ENCODE measurements at places on chromosomes 7 and 10.

GRCh38 chr10:88670497-88670896 lies 6.3 kb downstream of the LIPF start:
- DNase-seq: no peak

DNA sequence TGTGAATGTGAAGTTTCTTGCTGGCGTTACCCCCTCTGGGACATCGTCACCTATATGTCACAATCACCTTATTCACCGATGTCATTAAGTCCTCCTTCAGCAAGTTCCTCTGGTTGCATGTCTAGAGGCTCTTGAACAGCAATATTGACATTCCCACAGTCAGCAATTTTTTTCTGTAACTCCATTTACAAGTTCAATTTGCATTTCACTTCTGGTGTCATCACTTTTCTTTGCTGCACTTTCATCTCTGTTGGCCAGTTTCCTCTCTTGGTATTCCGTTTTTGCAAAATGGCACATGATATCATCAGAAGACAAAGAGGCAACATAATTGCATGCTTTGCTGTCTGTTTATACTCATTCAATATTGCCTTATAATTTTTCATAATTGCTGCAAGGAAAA lies 69.8 kb downstream of the SRI start:
- no peak for DNase-seq

DNA sequence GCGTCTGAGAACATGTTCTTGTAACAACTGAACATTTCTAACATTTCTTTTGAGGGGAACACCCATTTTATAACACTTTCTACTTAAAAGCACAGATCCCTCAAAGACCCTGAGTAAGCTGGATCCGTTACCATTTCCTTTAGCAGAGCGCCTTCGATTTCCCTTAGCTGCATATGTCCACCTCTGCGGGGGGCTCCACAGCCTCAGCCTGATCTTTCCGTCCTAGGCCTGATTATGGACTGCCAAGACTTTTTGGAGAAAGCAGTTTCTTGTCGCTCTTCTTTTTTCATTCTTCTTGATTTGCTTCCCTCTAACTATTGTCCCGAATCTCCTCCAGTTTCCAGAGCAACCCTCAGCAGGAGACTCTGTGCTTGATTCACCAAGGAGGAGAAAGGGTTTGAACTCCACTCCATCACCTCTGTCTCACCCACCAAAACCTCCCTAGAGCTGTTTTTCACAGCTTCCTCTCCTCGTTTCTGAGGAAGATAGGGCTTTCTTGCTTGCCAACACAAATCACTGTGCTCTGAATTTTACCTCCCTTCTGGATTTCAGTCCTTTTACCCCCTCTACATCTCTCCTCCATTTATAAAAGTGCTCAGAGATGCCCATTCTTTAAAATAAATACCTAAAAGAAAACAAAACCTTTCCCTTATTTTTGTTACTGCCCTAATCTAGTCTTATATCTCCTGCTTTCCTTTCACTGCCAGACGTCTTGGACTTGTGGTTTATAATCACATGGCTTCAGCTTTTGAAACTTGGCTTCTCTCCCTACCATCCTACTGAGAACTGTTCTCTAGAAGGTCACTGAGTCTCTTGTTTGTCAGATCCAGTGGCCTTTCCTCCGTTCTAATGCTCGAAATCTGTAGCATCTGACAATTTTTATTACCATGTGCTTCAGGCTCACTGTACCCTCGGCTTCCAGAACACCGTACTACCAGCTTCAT lies 30.5 kb upstream of the ZRANB1 start:
- no peak for DNase-seq

GRCh38 chr10:35909121-35909720 lies 267.1 kb upstream of the FZD8 start:
- no peak for DNase-seq

DNA sequence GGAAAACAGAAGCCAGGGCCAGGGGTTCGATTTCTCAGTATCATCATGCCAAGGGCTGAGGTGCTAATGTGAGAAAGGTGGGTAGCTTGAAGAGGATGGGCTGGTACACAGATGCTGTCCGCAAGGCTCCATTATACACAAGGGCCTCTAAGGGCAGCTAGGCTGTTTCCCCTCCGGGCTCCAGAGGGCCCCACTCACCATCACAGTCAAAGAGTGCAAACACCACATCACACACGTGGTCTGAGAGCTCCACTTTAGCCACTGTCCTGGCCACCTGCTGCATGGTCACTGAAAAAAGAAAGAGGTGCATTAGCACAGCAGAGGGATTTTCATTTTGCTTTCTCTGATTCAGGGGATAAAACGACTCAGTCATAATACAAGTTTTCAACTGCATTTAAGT lies 20.9 kb upstream of the DNAJB12 start:
- no peak for DNase-seq

- DNase-seq: no peak
Measured at GRCh38 chr7:23469961-23470250, 385 bp downstream of the IGF2BP3 start.

- no peak for DNase-seq
Measured at GRCh38 chr7:69643708-69644445, 45.6 kb downstream of the AUTS2 start.

DNA sequence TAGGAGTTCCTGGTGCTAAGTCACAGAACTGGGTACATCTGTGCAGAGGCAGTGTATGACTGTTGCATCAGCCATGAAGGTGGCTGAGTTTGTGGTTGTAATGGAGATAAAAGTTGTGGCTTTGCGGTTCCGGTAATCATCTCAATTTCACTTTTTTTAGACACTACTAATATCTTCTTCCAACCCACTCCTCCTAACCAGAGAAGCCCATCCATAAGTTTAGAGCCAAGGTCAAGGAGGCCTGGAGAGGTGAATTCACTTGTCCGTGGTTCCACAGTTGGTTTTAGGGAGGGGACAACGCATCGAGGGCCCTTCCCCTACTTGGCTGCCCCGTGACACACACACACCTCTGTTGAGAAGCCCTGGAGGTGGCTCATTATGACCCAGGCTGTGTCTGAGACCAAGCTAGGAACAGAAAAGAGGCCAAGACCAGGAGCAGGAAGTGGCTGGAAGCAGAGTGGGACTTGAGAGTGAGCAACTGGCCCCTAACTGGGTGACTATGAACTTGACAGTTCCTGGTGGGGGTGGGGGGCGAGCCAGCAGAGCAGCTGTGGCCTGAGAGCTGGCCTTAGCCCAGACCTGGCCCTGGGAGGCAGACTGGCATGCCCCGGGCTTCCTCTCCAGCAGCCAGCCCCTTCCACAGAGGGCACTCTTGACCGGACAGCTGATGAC lies 66.8 kb upstream of the COL13A1 start:
- no peak for DNase-seq
